HepG2 (cell line): ENCODE measurements at places on chromosomes 3 and 15. TPM values are rescaled to one million over a fixed set of nuclear protein-coding genes. Genes with fewer than 3 reads are reported as not detected.

The KLHL40 gene
- total RNA-seq = not detected in 2 replicates

The CD276 gene
- 32.4 and 55.2 TPM in 2 replicates for total RNA-seq

The PRR20G gene
- not detected in 2 replicates for total RNA-seq

The KNL1 gene
- total RNA-seq = 21.4 and 34.5 TPM in 2 replicates

- H3K27me3 ChIP-seq = no peaks in the 10 kb centered on the region; the same call in 2 of the 3 replicates
- H3K27ac ChIP-seq = peak overlapping the region; percentile 96
- no peaks in the 10 kb centered on the region for H3K36me3 ChIP-seq
- peaks cover 48% of the 10 kb centered on the region for H3K4me1 ChIP-seq
- DNase-seq = no peak
Observed at GRCh38 chr3:38164643-38164951, 740 bp upstream of the OXSR1 start.

The ISLR2 gene
- total RNA-seq = not detected in 2 replicates

DNA sequence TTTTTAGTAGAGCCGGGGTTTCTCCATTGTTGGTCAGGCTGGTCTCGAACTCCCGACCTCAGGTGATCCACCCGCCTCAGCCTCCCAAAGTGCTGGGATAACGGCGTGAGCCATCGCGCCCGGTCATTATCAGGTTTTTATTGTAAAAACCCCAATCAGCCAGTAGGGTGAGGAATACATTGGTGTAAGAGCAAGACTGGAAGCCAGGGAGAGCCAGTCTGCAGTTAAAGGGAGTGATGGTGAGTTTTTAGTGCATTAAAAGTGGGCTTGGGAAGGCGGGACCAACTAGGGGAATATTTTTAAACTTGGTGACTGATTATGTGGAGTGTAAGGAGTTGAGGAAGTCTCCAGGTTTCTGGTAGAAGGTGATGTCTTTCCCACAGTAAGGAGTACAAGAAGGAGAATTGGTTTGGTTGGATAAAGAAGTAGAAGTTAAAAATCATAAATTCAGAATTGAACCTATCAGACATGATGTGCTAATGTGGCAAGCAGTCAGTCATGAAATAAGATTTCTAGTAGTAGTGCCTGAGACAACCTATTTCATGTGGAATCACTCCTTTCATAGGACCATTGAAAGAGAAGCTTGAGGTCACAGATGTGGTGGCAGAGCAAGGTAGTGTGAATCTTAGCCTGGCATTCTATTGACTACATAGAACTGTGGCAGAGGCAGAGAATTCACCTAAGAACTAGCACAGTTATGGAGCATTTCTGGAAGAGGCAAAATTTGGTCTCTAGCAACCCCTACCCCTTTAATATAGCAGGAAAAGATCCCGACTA lies 2.4 kb upstream of the DCBLD2 start:
- no peaks in the 10 kb centered on the region for H3K27me3 ChIP-seq
- peaks cover 20% of the 10 kb centered on the region for H3K4me1 ChIP-seq
- no peaks in the 10 kb centered on the region for H3K36me3 ChIP-seq
- H3K27ac ChIP-seq = no peak overlapping the region

DNA sequence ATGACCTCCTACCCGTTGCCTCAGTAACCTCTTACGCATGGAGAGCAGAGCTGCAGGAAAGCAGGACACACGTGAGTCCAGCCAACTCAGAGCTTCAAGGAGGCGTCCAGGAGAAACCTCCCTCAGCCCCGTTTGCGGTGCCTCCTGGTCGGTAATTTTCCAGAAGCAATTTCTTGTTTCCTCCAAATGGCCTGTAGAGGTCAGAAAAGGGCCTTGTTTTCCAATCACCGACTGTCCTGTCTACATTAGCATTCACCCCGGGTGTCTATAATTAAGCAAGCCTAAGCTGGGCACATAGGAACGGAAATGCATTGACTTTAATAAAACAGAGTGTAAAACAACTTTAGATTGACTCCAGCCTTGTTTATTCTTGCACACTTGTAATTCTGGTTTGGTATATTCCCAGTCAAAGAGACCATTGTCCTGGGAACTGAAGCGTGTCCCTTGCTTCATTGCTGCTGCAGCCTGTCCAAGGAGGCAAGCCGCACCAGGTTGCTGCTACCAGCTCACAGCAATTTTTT lies 836.2 kb downstream of the AGBL1 start:
- no peaks in the 10 kb centered on the region; the same call in 1 of the 2 replicates for H3K27me3 ChIP-seq
- no peak overlapping the region for H3K4me3 ChIP-seq
- DNase-seq = peak; percentile 31
- H3K4me1 ChIP-seq = no peaks in the 10 kb centered on the region
- no peak overlapping the region for H3K27ac ChIP-seq

DNA sequence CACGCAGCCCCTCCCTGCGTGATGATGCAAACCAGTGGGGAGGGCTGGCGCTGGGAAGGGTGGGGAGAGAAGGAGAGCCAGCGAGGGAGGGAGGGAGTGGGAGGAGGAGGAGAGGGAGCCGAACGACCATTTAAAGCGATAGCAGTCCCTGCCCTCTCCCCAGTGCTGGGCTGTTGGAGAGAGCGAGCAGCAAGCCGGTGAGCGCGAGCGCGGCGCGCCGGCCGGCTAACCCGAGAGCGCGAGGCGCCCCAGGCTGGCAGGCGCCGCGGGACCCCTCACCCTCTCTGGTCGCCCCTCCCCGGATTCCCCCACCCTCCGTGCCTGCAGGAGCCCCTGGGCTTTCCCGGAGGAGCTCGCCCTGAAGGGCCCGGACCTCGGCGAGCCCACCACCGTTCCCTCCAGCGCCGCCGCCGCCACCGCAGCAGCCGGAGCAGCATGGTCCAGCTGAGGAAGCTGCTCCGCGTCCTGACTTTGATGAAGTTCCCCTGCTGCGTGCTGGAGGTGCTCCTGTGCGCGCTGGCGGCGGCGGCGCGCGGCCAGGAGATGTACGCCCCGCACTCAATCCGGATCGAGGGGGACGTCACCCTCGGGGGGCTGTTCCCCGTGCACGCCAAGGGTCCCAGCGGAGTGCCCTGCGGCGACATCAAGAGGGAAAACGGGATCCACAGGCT lies at the start of gene GRM7:
TSS of gene GRM7 (plus strand) at position 162 of the 671 bp plus-strand sequence.
- no peaks in the 10 kb centered on the region for H3K4me1 ChIP-seq
- no peaks in the 10 kb centered on the region; the same call in 2 of the 3 replicates for H3K27me3 ChIP-seq
- H3K27ac ChIP-seq = no peak within 1 kb of the TSS
- H3K4me3 ChIP-seq = no peak within 1 kb of the TSS

DNA sequence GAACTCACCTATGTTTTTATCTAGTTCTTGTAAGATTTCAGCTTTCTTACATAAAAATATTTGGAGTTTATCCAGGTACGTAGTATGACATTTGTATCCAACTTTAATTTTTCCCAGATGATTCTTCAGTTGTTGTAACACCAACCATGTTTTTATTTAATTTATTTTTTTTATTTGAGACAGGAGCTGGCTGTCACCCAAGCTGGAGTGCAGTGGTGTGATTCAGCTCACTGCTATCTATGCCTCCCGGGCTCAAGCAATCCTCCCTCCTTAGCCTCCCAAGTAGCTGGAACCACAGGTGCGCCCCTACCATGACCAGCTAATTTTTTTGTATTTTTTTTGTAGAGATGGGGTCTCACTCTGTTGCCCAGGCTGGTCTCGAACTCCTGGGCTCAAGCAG lies 6.6 kb downstream of the XYLB start:
- peaks cover 19% of the 10 kb centered on the region for H3K36me3 ChIP-seq
- no peak overlapping the region for H3K4me3 ChIP-seq
- DNase-seq = no peak
- H3K27me3 ChIP-seq = no peaks in the 10 kb centered on the region
- peaks cover 38% of the 10 kb centered on the region for H3K4me1 ChIP-seq

DNA sequence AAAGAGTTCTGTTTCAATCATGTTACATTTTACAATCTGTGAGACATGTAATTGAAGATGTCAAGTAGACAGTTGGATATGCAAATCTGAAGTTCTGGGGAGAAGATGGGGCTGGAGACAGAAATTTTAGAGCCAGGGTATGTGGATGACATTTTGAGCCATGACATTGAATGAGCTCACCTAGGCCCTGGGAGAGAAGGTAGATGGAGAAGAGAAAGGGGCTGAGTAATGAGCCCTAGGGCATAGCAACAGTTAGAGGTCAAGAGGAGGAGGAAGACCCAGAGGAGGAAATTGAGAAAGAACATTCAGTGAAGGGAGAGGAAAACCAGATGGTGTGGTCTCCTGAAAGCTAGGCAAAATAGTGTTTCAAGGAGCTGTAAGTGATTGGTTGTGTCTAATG lies 15.3 kb downstream of the TMEM266 start:
- H3K4me3 ChIP-seq = no peak overlapping the region
- no peaks in the 10 kb centered on the region for H3K36me3 ChIP-seq
- H3K27ac ChIP-seq = no peak overlapping the region
- no peaks in the 10 kb centered on the region for H3K4me1 ChIP-seq
- no peaks in the 10 kb centered on the region for H3K27me3 ChIP-seq
- DNase-seq = no peak

GRCh38 chr15:90864507-90864906 lies 3.9 kb upstream of the FURIN start:
- no peak for DNase-seq
- H3K27me3 ChIP-seq = no peaks in the 10 kb centered on the region; the same call in 1 of the 2 replicates

GRCh38 chr15:47661661-47662180 lies 55.6 kb upstream of the SEMA6D start:
- no peaks in the 10 kb centered on the region for H3K27me3 ChIP-seq
- H3K27ac ChIP-seq = no peak overlapping the region
- no peak overlapping the region for H3K4me3 ChIP-seq
- no peaks in the 10 kb centered on the region for H3K36me3 ChIP-seq
- no peak for DNase-seq

DNA sequence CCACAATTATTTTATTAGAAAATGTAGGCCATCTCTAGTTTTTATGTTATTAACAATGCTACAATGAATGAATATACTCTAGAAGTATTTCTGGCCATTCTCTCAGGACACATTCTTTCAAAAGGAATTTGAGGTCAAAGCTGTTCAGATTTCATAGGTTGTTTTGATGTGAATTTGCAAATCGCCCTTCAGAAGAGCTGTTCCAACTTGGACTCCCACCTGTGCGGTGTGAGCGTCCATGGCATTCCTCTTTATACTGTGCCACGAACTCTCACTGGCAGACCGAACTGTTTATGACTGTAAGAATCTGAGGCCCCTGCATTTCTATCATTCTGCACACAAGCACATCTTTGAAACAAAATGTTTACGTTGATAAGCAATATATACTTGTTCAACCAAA lies 18.6 kb upstream of the SLC24A5 start:
- no peaks in the 10 kb centered on the region for H3K36me3 ChIP-seq
- H3K27me3 ChIP-seq = no peaks in the 10 kb centered on the region
- H3K4me3 ChIP-seq = no peak overlapping the region
- no peak for DNase-seq
- H3K27ac ChIP-seq = no peak overlapping the region

- no peaks in the 10 kb centered on the region for H3K27me3 ChIP-seq
- peaks cover 34% of the 10 kb centered on the region for H3K36me3 ChIP-seq
- no peak overlapping the region for H3K4me3 ChIP-seq
- H3K4me1 ChIP-seq = peaks cover 14% of the 10 kb centered on the region
- H3K27ac ChIP-seq = no peak overlapping the region
Observed at GRCh38 chr3:123167686-123168085, 34.1 kb upstream of the SEC22A start.

DNA sequence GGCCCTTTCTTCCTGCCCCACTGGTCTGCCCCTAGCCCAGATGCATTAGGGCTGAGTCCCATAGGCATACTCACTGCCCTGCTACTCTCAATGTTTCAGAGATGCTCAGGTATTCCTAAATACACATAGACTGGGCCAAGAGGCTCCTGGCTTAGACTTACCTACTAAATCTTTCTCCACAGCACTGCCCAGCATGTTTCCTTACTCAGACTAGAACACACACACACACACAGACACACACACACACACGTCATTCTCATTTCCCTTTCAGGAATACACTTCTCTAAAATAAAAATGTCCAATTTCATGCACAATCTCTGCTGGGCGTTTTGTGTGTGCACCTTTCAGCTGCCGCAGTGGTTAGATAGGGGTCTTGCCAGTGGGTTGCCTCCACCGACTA lies 175.7 kb downstream of the FAM43A start:
- no peak for DNase-seq
- no peak overlapping the region for H3K27ac ChIP-seq
- H3K4me3 ChIP-seq = no peak overlapping the region
- no peaks in the 10 kb centered on the region for H3K36me3 ChIP-seq

DNA sequence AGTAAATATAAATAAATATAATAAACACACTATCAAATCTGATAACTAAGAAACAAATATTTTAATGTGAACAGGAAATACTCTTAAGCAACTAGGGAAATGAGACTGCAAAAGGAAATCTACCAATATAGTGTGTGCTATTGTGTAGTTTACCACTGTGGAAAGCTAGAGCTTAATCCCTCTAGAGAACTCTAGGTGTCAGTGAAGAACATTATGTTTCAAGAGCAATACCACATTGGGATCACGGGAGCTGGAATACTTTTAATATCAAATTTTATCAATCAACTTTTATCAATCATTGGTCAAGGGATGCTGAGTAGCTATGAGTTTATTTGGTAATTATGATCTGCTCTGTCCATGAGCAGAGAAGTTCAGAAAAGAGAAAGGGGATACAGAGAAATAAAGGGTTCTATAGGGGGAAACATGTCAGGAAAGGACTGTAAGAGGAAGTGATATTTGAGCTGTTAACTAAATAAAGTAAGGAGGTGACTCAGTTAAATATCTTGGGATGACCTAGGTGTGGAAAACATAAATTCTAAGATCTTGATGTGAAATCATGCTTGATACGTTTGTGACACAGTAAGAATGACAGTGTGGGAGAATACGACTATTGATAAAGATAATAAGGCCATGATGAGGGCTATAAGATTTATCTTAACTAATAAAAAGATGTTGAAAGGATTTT lies 762.2 kb upstream of the ALCAM start:
- DNase-seq = no peak
- no peaks in the 10 kb centered on the region for H3K27me3 ChIP-seq
- H3K27ac ChIP-seq = no peak overlapping the region
- no peaks in the 10 kb centered on the region for H3K36me3 ChIP-seq

The ALPK3 gene
- 0.03 and 0.04 TPM in 2 replicates for total RNA-seq

GRCh38 chr3:102179326-102180177 lies 255.3 kb upstream of the ZPLD1 start:
- no peak for DNase-seq
- H3K4me3 ChIP-seq = no peak overlapping the region
- H3K27ac ChIP-seq = no peak overlapping the region
- H3K27me3 ChIP-seq = no peaks in the 10 kb centered on the region
- H3K4me1 ChIP-seq = peaks cover 7% of the 10 kb centered on the region

DNA sequence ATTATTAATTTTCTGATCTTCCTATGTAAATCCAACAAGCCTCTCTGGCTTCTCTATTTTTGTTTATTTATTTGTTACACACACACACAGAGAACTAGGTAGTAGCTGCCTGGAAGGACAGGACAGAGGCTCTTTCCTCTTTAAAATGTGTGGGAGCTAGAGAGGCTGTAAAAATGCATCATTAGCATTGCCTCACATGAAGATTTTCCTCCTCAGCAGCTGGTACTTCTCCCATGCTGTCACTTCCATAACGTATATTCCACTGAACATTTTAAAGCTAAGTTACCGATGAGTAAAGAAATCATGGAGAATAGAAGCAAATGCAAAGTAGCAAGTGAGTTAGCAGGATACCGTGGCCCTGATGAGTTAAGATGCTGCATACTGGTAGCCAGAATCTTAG lies 63.9 kb downstream of the IMPG2 start:
- no peak overlapping the region for H3K27ac ChIP-seq
- H3K27me3 ChIP-seq = no peaks in the 10 kb centered on the region
- DNase-seq = no peak
- no peaks in the 10 kb centered on the region for H3K36me3 ChIP-seq
- no peaks in the 10 kb centered on the region for H3K4me1 ChIP-seq

GRCh38 chr3:107432013-107432515 lies 54.8 kb downstream of the CCDC54 start:
- no peaks in the 10 kb centered on the region for H3K36me3 ChIP-seq
- peaks cover 27% of the 10 kb centered on the region for H3K4me1 ChIP-seq
- peak overlapping the region; percentile 67 for H3K4me3 ChIP-seq

GRCh38 chr3:123387532-123387931 lies 61.4 kb downstream of the ADCY5 start:
- H3K4me3 ChIP-seq = no peak overlapping the region
- no peak for DNase-seq
- no peaks in the 10 kb centered on the region for H3K36me3 ChIP-seq
- H3K27ac ChIP-seq = no peak overlapping the region
- H3K4me1 ChIP-seq = no peaks in the 10 kb centered on the region
- peaks cover 6% of the 10 kb centered on the region; the same call in 1 of the 2 replicates for H3K27me3 ChIP-seq
